ENCODE measurements at places on chromosomes 2 and 18.

DNA sequence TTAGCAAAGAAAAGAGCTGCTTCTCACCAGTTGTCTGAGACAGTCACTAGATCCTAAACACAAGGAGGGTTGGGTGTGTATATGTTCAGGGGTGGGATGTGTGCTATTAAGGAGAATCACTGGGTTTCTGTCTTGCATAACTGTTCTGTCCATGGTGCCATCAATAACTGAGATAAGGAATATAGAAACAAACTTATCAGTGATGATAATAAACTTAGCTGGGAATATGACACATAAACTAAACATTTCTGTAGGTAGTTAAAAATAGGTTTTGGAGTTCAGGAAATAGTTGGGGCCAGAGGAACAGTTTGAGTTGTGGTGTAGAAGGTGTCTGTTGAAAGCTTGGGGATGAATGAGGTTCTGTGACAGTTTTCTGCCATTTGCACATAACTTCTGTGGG is 17.4 kb downstream of the NAPG start:
- DNase-seq = no peak

DNA sequence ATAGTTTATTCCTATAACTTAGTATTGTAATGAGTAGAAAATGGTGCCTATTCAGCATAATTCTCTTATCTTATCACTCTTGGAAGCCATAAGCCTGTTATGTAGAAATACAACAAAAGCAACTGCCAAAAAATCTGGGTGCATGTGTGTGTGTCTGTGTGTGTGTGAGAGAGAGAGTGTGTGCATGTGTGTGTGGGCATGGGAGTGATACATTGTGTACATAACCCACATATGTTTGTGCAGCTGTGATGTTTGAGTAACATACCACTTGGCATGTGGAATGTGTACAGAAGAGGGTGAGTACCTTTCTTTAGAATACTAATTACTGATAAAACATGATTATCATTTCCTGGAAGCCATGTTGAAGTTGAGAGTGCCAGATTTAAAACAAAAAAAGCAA is 642.3 kb upstream of the SYT4 start:
- no peak for DNase-seq

DNA sequence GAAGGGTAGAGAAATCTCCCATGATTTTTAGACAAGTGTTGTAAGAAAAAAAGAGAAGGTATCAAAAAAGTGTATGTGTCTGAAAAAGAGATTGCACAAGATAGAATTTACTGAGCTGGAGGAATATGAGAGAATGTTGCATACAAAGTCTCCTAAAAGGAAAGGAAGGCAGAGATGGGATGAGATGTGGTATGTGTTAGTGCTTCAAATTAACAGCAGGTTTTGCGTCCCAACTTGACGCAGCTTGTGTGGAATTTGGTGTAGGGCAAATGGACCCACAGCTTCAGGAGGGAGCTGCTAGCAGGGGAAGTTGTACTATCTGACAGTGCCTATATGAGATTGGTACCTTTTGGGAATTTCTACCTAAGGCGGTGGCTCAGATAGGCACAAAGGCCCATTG is 9.0 kb upstream of the RASGRP3 start:
- no peak for DNase-seq

- no peak for DNase-seq
Measured at GRCh38 chr2:208006833-208007232, 18.5 kb downstream of the PLEKHM3 start.

GRCh38 chr2:189134485-189134884 is 45.1 kb downstream of the COL5A2 start:
- DNase-seq = no peak

GRCh38 chr18:48923746-48924629 is 26.8 kb downstream of the SMAD7 start:
- no peak for DNase-seq

- DNase-seq = peak; percentile 66
Measured at GRCh38 chr2:186575302-186575701, 14.6 kb upstream of the ITGAV start.

DNA sequence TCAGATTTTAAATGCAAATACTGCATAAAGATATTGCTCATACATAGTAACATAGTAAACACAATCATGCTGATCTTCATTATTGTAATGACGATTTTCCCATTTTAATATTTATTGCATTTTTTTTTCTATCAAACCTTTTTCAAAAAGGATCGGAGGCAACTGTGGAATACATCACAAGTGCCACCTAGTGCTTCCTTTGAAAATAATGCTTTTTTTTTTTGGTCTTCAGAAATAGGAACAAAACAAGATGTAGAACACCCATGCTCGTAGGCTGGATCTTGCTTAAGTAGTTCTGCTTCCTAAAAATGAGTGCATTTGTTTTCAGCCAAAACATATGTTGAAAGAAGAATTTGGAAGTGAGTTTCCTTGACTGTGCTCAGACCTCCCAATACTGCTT is 35.7 kb upstream of the GPR155 start:
- DNase-seq = no peak

GRCh38 chr18:39434223-39434920 is 1868.8 kb upstream of the CELF4 start:
- no peak for DNase-seq

- DNase-seq = no peak
Measured at GRCh38 chr2:71688530-71688929, 235.2 kb downstream of the DYSF start.

- DNase-seq = no peak
Measured at GRCh38 chr18:33115917-33116316, 324.6 kb downstream of the CCDC178 start.

DNA sequence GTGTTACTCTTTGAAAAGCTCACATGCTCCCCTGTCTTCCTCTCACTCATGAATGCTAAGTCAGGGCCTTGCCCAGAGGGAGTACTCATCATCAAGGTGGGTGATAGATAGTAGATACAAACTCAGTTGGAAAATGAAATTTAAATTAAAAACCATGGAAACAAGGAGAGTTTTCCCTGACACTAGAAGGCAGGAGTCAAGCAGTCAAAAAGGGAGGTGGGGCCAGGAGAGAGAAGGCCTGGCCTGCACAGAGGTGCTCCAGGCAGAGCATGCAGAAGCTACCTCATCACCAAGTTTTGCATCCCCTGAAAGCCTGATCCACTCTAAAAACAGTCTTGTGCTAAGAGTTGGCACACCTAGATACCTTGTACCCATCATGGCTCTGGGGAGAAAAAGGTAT is 143.7 kb downstream of the MYO5B start:
- DNase-seq = peak; percentile 12

DNA sequence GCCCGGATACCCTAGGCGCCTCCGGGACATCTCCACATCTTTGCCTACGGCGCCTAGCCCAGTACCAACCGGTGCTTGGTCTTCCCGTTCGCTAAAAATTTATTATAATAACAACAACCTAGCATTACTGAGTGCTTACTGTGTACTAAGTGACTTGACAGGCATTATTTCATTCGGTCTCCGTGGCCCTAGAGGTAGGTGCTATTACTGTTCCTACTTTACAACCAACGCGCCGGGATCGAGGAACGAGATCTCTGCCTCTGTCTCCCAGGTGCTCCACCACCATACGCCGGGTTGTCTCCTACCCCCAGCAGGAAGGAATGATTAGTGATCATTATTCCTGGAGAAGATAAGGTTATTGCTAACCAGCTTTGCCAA is 657 bp upstream of the BIN1 start:
- peak; percentile 43 for DNase-seq

- no peak for DNase-seq
Measured at GRCh38 chr18:44392933-44393332, 287.8 kb upstream of the SETBP1 start.

DNA sequence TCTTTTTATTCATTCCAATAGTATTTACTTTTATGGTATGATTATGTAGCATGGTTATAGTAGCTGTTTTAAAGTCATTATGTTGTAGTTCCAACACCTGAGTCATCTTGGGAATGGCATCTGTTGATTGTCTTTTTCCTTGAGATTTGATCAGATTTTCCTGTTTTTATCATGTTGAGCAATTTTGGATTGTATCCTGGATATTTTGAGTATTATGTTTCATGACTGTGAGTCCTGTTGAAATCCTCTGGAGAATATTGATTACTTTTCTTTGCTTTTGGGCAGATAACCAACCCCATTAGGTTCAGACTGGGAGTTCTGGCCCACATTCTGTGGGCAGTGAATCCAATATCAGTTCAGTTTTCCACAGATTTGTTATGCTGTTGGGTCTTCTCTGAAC is 163.2 kb upstream of the SPRED2 start:
- no peak for DNase-seq

DNA sequence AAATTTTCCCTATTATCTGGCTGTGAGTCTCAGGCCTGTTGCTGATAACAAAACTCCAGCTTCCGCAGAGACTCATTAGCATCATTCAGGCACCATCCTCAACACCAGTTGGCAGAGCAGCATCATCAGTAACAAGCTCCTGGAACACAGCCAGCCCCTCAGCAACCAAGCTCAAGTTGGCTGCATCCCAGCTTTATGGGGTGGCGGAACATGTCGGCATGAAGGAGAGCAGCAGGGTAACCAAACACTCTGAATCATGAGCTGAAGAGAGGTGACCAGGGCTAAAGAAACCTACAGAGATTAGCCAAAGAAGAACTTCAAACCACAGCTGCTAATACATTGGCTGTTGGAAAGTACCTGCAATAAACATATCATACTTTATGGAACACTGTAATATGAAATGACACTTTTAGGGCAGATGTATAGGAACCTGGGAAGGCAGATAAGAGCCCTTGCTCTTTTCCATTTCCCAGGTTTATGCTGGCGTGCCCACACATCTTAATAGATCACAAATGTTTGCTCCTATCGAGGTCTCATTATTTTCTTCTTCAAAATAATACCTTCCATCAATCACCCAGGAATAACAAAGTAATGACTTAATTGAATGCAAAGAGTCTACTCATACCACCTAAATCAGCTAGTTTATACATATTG is 63.8 kb downstream of the PDE11A start:
- DNase-seq = peak; percentile 8

DNA sequence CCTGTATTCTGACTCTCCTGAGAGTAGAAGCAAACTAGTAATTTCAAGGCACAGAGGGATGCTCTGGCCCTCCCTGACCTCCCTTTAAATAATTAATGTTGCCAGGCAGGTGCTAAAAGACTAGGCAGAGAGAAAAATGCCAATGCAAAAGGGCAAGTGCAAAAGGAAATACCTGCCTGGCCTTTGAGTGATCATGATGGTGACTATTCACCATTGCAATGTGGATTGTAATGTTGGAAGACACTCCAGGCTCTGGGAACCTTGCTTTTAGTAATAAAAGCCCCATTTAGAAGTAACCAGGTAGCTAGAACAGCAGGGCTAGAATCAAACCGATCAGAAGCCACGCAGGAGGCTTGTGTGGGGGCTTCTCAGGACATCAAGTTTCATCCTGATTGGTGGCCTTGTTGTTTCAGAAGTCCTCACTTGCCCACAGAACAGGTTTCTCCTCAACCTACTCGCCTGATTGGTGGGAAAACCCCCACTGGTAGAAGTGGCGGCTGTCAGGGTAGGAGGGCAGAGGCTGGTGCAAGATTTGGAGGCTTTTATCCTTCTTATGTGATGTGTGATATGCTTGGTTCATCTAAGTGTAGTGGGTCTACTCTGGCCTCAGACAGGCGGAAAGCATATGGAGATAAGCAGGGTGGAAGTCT is 16.0 kb upstream of the CHRNA1 start:
- no peak for DNase-seq

GRCh38 chr2:15323227-15323626 is 237.9 kb downstream of the NBAS start:
- no peak for DNase-seq

GRCh38 chr2:161161074-161161706 is 962 bp downstream of the TANK start:
- DNase-seq = no peak

DNA sequence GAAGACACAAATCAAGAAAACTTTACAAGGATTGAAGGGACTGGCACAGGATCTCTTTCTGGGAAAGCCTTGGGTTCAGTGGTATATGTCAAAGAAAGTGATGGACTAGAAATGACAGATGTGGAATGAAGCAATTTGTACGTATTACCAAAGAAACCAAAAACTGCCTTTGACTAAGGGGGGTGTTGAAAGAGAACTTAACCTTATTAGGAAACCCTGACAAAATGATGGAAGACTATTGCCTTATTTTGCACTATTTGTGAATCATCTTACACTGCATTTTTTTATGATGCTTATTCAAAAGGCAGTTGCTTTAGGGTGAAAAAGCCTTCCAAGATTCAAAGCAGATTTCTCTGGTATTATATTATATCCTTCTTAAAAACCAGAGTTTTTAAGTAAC is 4.0 kb downstream of the TSGA10 start:
- no peak for DNase-seq

DNA sequence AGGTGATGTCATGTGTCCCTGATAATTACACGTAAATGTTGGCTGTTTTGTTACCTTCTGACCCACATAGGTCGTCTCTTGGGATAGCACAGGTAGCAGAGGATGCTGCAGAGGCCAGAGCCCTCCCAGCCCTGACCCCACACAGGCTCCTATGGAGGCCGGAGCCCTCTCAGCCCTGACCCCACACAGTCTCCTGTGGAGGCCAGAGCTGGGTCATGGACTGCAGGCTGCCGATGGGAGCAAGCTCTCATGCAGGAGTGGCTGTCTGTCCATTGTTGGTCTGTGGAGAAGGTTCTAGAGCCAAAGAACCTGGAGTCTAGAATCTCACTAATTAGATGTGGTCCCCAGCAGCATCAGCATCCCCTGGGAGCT is 155.5 kb downstream of the LDLRAD4 start:
- DNase-seq = no peak

GRCh38 chr2:29583548-29584156 is 337.7 kb downstream of the ALK start:
- no peak for DNase-seq
